HTR-8/SVneo (cell line): ENCODE measurements at places on chromosomes 7 and 10.
A peak's percentile ranks its signal among the peaks of the same experiment; 100 is the strongest.

DNA sequence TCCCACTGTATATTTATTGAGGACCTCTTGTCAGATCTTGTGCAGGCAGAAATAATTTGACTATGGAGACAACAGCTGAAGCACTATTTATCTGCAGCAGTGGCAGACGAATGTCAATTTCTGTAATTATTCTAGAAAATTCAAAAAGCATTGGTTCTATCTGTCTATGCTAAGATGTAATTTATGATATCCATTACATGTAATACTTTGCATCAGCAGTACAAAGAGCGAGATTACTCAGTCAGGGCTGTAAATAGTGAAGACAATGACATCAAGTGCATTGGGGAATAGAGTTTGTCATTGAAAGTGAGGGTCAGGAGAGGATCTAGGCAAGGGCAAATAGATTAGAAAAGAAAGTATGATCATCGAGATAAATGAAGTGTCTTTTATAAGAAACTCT lies 508.2 kb downstream of the ZWINT start:
- DNase-seq, result no peak

GRCh38 chr7:510131-510481 lies 9.5 kb downstream of the PDGFA start:
- no peak for DNase-seq

GRCh38 chr10:7070950-7071349 lies 339.9 kb downstream of the SFMBT2 start:
- no peak for DNase-seq

- DNase-seq, result no peak
Measured at GRCh38 chr10:101075775-101076174, 14.0 kb downstream of the KAZALD1 start.

- DNase-seq, result no peak
Measured at GRCh38 chr7:140054751-140055150, 8.0 kb downstream of the PARP12 start.

GRCh38 chr10:103153302-103154197 lies 39.5 kb downstream of the NT5C2 start:
- DNase-seq, result peak; percentile 22
